ENCODE measurements at places on chromosomes 13 and 19.
A peak's percentile ranks its signal among the peaks of the same experiment; 100 is the strongest.

- no peak for DNase-seq
Measured at GRCh38 chr19:24000656-24001055, 86.0 kb downstream of the ZNF726 start.

GRCh38 chr13:49532593-49532992 is 36.8 kb downstream of the PHF11 start:
- no peak for DNase-seq

DNA sequence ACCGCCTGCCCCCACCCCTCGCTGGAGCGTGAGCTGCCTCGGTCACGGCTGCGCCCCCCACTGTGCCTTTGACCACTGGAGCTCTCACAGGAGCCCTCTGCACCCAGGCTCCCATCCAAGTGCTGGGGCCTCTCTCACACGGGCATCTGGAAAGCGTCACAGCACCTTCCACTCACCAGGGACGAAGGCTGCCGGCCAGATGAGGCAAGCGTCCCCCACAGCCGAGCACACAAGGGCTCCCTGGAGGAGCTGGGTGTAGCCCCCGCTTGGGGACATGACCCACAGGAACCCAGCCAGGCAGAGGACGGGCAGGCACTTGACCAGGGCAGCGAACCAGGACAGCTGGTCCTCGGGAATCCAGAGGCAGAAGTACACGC is 560 bp downstream of the TMEM86B start:
- DNase-seq: no peak

DNA sequence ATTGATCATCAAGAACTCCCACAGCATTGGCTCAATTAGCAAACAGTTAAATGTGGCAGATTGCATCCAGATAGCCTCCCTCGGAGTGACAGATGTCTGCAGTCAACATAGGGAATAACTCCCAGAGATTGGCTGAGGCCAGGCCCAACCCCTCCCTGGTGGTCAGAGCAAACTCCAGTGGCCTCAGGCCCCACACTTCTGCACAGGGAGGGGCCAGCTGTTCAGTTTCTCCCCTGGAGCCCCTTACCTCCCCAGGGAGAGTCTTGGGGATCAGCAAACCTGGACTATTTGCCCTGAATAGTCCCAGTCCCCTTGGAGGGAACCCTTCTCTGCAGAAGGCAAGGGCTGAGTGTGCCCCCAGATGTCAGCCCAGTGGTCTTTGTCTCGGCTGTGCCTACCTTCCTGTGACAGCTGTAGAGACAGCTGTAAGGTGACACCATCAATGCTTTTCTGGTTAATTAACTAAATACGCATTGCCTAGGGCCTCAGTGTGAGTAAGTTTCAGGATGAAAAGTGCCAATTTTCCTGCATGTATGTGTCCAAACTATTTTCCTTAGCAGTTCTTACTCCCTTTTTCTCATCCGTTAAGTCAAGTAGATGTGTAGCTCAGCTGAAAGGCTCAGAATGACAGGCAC is 102.7 kb upstream of the UQCRFS1 start:
- DNase-seq: no peak

GRCh38 chr13:24625870-24626849 is 54.0 kb upstream of the ATP12A start:
- DNase-seq: peak; percentile 38

- DNase-seq: no peak
Measured at GRCh38 chr13:104105418-104106355, 1039.5 kb upstream of the SLC10A2 start.

- no peak for DNase-seq
Measured at GRCh38 chr13:111939666-111940278, 127.2 kb upstream of the SOX1 start.

DNA sequence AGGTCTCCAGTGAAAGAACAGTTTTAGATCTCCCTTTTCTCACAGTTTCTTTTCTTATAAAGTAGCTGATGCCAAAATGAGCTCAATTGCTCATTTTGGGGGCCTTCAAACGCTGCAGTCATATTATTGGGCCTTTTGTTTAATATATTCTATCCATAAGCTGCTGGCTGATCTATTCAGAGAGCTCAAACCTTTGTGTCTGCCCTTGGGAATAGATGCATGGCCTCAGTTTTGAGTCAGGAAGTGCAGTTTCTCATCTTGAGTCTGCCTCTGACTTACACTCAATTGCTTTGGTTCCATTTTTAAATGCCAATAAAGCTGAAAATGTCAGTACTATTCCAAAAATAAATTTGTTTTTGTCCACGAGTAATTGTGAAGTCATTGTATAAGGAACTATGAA is 468.9 kb downstream of the KLF12 start:
- no peak for DNase-seq

DNA sequence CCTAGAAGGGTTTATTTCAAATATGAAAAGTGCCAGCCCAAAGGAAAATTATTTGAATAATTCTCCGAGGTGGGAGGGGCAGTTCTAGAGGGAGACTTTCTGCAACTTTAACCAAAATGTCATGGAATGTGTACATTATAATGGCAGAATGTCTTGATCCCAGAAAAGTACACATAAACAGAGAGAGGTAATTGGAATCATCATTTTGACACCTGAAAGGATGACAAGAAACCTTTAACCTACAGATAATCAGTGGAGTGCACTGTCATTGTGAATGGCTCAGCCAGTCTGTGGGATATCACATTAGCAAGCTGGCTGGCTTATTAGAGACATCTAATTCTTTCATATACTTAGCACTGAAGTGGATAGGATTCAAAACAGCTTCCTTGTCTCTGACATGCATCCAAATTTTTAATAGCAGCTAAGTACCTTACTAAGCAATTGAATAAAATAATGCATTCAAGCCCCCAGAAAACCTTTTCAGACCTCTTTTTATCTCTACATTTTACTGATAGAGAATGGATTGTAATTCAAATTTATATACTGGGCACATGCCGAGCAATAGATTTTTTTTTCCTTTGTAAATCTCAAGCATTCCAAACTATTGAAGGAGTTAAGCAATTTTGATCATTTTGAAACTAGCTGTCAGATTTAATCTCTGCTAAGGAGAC is 468.6 kb downstream of the COG6 start:
- no peak for DNase-seq

- no peak for DNase-seq
Measured at GRCh38 chr19:31881988-31882387, 463.4 kb upstream of the ZNF507 start.

DNA sequence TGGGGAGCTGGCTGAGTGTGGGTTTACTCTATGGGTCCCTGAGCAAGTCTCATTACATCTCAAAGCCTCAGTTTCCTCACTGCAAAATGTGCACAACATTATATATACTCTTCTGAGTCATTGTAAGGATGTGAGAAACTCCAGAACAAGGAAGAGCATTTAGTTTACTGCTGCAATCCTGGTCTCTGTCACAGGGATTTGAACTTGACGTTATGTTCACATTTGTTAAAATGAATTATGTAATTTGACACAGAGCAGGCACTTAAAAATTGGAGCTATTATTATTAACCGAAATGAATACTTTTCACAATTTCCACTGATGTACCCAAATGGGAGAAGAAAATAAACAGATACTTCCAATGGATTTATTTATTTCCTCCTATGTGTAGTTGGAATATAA is 101.0 kb downstream of the STARD13 start:
- DNase-seq: no peak

DNA sequence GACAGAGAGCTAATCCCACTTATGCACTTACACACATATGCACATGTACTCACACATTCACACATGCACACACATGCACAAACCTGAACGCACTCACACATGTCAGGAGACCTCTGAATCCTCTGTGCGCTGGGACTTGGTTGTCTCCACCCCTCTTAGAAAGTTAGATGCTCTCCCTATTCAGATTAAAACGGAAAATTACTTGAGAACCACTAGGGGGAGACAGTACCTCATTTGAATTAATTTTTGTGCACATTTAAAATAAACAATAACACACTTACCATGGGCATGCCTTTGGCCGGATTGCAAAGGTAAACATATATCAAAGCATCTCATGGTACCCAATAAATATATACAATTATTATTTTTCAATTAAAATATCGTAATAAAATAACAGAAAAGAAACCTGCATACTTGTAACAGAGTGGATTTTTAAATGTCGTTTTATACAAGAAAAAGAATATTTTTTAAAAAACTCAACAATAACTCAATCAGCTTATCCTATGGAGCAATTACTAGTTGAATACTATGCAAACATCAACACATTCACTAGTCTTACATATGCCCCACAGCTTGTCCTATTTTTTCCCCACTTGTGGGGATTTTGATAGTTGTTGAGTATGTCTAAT is 9.5 kb upstream of the LILRB4 start:
- DNase-seq: no peak

DNA sequence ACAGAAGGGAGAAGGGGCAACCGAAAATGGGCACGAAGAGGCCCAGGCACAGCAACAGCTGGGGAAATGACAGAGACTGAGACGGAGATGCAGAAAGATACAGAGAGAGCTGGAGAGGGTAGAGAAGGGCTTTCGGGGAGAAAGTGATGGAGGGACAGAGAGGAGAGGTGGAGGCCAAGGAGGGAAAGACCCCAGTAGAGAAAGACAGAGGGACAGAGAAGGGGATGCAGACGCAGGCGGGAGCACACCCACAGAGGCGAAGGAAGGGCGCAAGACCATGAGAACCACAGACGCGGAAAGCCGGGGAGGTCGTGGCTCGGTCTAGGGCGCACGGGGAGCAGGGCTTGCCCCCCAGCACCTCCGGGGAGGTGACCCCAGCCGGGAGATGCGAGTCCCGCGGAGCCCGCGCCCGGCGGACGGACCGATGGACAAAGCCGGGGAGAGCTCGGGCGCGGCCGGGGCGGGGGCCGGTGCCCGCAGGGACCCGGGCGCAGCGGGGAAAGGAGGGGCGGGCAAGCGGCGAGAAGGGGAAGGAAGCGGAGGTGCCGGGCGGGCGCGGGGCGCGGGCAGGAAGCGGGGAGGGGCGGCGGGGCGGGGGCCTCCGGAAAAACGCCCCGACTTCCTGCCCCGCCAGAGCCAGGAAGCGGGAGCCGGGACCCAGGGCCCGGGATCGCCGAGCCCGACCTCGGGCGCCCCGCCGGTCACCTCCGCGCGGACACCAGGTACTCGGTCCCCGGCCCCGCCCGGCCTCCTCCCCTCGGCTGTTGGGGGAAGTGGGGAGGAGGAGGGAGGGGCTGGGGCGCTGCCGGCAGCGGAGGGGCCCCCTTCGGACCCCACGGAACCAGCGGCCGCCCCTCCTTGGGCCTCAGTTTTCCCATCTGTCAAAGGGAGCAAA is at the start of gene ARHGEF1:
TSS of gene ARHGEF1 (plus strand) at position 617 of the 895 bp plus-strand sequence. CDS start 4,899 bp downstream, outside the sequence.
- DNase-seq: peak; percentile 67

GRCh38 chr13:52651897-52652195 is 790 bp upstream of the SUGT1 start:
- no peak for DNase-seq

GRCh38 chr19:46210669-46211068 is 18.9 kb upstream of the IGFL1 start:
- no peak for DNase-seq

- DNase-seq: no peak
Measured at GRCh38 chr19:18274781-18275356, 617 bp upstream of the IQCN start.

- no peak for DNase-seq
Measured at GRCh38 chr13:110055089-110055488, 251.9 kb downstream of the COL4A1 start.

DNA sequence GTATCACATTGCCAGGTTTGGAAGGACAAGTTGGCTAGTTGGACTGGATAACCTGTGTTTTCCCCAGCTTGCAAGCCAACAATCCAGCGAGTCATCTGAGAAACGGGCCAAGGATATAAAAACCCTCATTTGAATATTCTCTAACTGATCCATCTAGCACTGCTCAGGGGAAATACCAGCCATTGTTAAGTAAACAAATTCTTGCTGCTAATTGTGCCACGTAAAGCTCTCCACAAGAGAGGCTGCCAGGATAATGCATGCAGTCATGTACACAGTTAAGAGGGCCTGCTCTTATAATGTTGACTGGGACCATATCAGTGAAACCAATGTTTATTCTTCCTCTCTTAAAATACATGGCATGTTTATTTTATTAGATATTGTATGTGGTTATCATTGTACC is 663.2 kb upstream of the SGCG start:
- no peak for DNase-seq

GRCh38 chr19:1355568-1356507 is 27.9 kb upstream of the NDUFS7 start:
- peak; percentile 13 for DNase-seq

DNA sequence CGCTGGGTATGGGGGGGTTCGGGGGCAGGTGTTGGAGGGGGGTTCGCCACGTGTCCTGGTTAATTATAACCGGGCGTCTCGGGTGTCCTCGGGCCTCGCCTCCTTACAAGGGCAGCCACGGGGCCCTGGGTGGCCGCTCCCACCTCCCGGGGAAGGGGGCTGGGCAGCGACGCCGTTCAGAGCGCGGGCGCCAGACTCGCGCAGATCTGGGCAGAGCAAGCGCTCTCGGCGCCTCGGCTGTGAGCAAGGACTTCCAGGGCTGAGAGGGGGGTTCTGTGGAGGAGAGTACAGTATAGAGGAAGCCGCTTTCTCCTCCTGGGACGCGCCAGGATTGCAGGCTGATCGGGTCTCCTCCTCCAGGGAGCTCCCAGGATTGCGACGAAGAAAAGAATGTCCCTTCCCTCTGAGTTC is 1.0 kb upstream of the CKM start:
- no peak for DNase-seq

GRCh38 chr19:46945694-46946489 is 73.7 kb upstream of the NPAS1 start:
- no peak for DNase-seq

DNA sequence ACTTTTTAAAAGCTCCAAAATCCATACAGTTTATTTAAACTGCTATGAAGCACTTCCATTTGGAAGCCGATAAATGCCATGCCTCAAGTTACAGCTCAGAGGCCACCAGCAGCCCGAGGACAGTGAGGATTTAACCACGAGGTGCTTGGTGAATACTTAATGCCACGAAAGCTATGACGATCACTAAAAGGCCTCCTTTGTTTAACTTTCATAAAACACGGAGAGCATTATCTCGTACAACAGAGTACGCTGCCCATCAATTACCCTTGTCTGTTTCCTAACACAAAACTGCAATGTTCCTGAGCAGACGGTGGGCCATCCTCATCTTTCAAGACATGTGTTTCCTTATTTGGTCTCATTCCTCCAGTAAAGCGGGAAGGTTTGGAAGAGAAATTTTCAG is 58.4 kb downstream of the PEPD start:
- DNase-seq: no peak
